ENCODE measurements at places on chromosomes 2 and 18.

DNA sequence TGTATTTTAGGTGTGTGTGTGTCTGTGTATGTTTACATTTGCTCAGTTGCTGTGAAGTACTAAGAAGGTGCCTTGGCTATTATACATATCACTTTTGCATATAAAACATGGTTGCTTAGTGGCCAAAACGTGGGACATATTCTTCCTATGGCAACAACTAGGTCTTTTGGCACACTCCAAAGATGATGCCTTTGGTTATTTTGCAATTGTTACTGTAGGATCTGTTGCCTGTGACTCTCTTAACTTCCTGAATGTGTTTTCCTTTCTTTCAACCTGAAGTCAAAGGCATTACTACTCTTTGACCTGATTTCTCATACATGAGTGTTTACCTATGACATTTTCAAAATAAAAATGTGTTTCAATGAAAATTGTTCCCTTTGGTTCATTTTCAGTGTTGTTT lies 160.5 kb downstream of the UBE2E3 start:
- DNase-seq, result no peak

DNA sequence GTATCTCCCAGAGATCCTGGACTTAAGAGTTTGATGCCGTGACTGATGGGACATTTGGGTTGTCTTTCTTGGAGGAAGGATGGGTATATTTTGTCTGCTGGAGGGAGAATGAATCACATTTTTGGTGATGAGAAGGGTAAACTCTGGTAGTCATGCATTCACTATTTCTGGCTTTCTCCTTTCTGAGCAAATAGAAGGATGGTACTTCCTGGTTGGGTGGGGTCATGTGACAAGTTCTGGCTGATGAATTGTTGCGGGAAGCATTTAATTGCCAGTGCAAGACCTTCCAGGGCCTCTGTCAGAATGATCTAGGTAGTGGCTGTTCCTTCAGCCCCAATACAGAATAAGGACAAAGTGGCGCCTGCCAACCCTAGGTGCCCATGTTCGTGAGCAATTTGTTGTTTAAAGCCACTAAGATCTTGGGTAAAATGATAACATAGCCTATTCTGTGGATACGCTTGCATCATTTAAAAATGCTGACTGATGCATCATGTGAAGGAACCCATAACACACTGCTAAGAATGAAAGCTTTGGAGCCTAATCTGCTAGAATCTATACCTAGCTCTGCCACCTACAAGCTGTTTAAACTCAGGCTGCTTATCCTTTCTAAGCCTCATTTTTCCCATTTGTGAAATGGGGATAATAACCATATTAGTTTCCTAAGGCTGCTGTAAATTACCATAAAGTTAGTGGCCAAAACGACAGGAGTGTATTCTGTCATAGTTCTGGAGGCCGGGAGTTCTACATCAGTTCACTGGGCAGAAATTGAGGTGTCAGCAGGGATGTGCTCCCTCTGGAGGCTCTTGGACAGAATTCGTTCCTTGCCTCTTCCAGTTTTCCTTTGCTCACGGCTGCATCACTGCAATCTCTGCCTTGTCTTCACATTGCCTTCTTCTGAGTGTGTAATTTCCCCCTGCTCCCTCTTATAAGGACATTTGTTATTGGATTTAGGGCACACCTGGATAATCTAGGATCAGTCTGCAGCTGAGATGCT lies 281.3 kb downstream of the AGPS start:
- no peak for DNase-seq

- no peak for DNase-seq
Measured at GRCh38 chr2:147595200-147595599, 249.6 kb upstream of the ACVR2A start.

GRCh38 chr2:43170405-43171105 lies 55.9 kb downstream of the ZFP36L2 start:
- no peak for DNase-seq

DNA sequence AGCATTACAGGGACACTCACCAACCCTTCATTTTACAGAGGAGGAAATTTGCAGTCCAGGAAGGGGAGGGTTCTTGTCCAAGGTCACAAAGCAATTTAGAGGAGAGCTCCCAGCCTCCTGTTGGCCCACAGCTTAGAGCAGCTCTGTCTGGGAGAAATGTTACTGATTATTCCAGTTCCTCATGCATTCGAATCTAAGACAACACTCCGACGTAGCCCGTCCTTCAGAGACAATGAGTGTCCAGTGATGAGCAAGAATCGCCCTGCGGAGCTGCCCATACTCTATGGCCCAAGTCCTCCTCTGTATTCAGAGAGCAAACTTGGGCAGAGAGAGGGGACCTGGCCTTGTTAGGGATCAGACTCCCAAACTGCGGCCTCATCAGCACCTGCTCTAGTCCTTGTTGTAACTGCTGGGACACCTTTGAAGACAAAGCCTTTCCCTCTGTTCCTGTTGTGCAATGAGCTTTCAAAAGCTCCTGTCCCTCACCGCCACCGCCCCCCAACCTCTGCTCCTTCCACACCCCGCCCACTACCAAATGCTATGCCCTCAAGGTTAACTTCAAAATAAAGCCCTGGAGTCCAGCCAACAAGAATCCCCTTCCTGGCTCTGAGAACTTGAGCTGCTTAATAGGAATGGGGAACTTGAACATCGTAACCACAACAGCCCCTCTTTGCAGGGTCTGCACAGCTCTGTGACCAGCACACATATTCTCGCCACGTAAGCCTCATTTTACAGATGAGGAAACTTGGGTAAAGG lies 234.8 kb upstream of the SMAD2 start:
- DNase-seq, result no peak

DNA sequence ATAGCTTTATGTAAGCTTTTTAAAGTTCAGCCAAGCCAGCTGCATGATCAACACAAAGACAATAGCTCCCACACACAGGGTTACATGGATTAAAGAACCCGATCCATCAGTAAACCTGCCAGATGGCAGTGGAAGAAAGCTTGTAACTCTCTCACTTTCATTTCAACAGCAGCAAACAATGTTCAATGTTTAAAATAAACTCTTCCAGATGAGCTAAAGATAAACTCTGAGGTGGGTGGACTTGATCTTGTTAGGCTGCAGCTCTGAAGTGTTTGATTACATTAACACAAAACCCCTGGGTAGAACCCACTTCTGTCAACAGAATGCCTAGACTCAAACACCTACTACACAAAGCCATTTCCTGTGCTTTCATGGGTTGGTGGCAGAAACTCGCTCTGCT lies 13.9 kb downstream of the RDH14 start:
- no peak for DNase-seq

Data from caudate nucleus (tissue), 63 donors.